ENCODE measurements at places on chromosomes 16 and 17.

DNA sequence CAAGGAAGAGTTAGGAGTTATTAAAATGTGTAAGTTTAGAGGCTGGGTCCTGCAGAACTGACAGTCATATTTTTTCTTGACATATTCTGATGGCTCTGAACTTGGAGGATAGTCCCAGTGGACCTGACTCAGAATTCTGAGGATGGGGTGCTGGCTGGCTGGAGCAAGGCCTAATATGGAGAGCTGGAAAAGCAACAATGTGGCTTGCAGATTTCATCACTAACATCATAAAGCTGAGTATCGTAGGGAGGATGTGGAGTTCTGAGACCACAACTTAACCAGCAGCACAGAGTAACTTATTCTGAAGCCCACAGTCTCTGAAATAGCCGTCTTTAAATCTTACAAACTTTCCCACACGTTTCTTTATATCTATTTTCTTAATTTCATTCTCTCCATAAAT, 2.3 kb downstream of the KRTAP1-5 start:
- DNase-seq = no peak

- DNase-seq = peak; percentile 74
Measured at GRCh38 chr17:44543213-44543904, 13.9 kb upstream of the FZD2 start.

DNA sequence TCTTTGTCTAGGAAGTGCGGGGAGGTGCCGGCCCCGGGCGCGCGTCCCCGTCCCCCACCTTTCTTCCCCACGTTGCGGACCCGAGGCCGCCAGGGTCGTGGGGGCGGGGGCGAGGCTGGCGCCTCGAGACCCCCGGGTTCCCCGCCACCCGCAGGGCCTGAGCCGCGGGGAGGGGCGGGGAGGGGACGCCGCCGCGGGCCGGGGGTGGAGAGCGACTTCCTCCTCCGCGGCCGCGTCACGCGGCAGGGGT, 1.8 kb upstream of the ACTG1 start:
- no peak for DNase-seq

GRCh38 chr17:43587647-43588046, 41.5 kb upstream of the ETV4 start:
- no peak for DNase-seq

GRCh38 chr16:57639172-57639887, 10.9 kb downstream of the ADGRG1 start:
- DNase-seq = peak; percentile 95

GRCh38 chr16:11796227-11797165, 562 bp downstream of the ZC3H7A start:
- DNase-seq = peak; percentile 77

DNA sequence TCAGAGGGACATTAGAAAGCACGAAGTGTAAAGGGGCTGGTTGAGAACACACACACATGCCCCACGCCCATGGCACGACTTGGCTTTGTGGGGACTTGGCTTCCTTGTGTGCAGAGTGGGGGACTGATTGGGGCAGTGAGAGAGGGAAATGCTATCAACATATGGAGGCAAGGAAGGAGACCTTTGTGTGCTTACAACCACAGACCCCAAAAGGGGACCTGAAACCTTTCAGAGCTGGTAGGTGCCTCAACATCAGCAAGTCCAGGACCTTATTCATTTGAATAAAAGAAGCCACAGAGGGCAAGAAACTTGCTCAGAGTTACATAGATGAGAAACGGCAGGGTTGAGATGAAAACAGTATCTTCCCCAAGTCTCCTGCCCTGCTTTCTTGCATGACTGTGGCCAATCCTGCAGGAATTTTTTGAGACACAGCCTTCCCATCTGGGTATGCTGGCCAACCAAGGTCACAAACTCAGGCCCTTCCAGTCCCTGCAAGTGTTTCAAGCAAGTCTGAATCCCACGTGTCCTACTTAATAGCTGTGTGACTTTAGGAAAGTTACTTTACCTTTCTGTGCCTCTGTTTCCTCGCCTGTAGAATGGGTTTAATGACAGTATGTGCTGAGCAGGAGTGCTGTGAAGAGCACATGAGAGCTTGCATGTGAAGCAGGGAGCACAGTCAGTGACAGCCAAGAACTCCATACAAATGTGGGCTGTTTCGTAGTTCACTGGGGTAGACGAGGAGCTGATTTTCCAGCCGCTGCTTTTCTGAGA, 26.2 kb downstream of the C16orf78 start:
- no peak for DNase-seq

DNA sequence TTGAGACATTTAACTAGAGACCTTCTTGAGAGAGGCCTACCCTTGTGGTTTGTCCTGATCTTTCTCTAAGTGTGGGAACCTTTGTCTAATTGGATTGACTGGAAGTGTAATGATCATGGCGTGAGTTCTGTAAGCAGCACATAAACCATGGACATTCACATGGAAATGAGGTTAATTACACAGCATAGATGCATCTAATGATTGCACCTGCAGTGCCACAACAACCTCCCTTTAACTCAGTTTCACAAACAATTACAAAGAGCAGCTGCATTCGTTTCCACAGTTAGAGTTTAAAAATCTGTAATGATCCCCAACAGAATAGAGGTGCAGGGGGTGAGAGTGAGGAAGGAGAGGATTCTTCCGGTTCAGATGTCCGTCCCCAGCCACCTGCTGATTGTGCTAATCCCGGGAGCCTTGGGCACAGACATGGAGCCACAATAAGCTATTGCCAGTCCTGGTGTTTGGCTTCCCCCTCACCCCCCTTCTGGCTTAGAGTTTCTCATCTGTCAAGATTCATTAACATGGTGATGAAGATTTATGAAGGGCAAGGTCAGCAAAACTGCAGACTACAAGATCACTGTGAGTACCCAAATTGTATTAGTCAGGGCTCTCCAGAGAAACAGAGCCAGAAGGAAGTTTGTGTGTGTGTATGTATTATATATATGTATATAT, 659.2 kb upstream of the SOX9 start:
- DNase-seq = peak; percentile 76

- no peak for DNase-seq
Measured at GRCh38 chr17:49445591-49445990, 30.9 kb upstream of the PHB1 start.
